Glomerular endothelial cell (primary cell): ENCODE measurements at places on chromosomes 5 and 9.
A peak's percentile ranks its signal among the peaks of the same experiment; 100 is the strongest.

GRCh38 chr9:115057559-115057958, 60.4 kb downstream of the TNC start:
- DNase-seq, result no peak

DNA sequence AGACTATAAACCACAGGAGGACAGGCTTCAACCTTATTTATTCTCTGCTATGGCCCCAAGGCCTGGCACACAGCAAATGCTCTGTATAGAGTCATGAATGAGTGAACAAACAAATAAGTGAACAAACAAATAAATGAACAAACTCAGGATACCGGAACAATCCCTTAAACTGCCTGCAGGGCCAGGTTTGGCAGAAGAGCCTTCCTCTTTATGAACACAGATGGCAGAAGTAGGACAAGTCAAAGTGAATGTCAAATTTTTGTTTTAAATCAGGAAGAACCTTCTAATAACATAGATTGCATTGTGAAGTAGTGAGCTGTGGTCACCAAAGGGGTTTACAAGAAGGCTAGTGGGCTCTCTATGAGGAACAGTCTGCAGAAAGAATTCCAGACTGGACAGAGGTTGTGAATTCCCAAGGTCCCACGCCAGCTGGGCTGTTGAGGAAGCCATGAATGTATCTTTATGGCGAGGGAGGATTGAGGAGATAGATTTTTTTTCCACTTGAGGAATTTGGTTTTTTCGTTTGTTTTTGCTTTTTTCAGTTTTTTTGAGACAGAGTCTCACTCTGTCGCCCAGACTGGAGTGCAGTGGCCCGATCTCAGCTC, 30.3 kb upstream of the STING1 start:
- no peak for DNase-seq

- DNase-seq, result no peak
Observed at GRCh38 chr5:159415301-159415937, 85.1 kb upstream of the IL12B start.

GRCh38 chr9:84405667-84406066, 65.1 kb upstream of the SLC28A3 start:
- no peak for DNase-seq

DNA sequence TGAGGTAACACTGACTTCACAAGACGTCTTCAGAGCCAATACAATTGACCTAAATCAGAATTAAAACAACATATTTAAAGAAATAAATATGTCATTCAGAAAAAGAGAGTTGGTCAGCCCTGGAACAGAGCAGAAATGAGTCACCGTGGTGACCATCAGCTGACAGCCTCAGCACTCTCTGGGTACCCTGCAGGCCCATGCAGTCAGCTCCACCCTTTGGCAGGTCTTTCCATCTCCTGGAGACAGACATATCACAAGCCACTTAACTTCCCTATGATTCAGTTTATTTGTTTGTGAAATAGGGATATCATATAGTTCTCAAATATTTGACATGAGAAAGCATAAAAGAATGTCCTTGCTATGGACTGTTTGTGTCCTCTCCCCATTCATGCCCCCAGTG, 151.6 kb upstream of the MEF2C start:
- no peak for DNase-seq

DNA sequence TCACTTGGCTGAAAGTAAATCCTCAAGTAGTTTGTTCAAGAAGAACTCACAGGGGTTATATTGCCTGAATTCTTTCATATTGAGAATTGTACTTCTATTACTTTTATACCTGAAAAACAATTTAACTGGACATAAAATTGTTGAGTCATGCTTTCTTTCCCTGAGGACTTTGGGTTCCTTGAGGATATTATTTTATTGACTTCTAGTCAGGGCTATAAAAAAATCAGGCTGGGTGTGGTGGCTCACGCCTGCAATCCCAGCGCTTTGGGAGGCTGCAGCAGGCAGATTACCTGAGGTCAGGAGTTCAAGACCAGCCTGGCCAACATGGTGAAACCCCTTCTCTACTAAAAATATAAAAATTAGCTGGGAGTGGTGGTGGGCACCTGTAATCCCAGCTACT, 17.9 kb upstream of the CDC42SE2 start:
- no peak for DNase-seq

DNA sequence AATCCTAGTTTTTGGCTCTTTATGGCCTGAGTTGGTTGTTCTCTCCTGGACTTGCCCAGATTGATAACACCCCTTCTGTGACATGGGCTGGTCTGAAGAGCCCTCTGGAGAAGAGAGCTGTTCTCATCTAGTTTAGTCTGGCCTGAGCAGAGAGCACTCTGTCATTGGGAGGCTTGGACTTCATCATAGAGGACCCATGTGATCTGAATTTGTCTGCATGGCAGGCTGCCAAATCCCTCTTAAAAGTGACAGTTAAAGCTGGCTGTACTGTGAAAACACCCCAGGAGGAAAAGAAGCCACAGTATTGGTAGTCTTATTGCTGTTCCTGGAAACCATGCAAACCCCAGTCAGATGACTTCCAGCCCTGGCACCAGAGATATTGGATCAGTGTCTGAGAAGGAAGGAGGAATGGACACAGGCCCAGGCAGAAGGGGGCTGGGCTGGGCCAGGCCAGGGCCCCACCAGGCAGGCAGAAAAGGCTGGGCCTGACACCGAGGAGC, 3.7 kb upstream of the WDR31 start:
- no peak for DNase-seq

DNA sequence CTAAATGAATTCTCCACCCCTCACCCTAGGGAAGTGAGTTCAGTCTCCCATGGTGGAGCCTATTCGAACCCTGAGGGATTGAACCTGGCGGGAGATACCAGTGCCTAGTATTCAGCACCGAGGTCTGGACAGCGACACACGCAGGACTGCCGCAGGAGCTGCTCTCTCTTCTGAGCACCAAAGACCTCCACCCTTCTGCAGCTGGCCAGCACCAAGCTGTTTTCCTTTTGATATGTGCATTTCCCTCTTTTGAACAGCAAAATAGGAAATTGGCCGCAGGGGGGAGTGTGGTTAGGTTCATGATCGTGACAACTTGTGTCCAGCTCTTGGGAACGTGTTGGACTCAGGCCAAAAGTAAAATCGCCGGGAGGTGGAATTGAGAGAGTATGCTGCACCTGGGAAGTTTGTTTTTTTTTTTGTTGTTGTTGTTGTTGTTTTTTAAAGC, 1.2 kb upstream of the PCSK1 start:
- peak; percentile 54 for DNase-seq

DNA sequence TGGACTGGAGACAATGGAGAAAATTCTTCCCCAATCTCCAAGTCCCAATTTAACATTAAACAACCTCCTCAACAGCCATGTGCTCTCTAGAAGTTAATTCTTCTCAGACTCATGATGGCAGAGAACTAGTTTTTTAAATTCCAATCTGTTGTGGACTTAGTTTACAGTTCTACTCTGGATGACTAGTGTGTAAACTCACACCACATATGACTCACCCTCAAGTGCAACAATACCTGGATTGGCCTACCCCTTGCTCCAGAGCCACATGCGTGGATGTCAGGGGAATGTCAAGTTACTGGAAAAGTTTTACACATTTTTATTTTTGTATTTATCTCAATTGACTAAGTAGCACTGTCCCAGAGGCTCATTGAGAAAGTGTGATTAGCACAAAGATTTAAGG, 136.0 kb upstream of the EFNA5 start:
- DNase-seq, result peak; percentile 10

DNA sequence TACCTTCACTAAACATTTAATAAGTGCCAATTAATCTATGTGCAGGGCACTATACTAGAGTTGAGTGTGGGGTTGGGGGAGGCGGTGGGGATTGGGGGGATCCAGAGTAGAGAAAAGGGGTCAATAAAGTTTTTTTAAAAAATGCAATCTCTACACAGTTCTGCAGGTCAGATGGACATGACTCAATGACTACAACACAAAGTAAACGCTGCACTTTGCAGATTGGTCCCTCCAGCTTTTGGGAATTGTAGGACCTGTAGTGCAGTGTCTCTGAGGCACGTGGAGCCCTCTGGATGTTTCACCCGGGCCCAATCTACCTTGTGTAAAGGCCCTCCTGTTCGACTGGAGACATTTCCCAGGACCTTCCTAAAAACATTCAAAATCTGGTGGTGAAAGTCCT, 43.5 kb downstream of the SEMA6A start:
- DNase-seq, result no peak

- DNase-seq, result no peak
Observed at GRCh38 chr9:88753691-88754367, 218.9 kb downstream of the NXNL2 start.

DNA sequence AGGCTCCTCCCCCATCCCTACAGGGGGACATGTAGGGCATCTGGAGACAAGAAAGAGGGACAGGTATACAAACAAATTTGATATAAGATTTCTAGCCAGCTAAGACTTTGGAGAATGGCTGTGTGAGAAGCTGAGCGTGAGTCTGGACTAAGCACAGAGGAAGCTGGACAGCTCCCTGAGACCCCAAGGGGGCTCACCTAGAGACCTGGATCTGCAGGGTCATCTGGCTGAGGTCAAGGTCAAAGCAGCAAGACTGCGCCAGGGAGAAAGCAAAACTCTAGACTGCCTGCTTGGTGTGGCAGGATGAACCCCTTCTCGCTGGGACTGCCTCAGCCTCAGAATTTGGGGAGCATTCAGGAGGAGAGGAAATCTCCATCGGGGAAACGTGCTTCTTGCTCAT, 8.0 kb upstream of the GSN start:
- DNase-seq, result no peak

DNA sequence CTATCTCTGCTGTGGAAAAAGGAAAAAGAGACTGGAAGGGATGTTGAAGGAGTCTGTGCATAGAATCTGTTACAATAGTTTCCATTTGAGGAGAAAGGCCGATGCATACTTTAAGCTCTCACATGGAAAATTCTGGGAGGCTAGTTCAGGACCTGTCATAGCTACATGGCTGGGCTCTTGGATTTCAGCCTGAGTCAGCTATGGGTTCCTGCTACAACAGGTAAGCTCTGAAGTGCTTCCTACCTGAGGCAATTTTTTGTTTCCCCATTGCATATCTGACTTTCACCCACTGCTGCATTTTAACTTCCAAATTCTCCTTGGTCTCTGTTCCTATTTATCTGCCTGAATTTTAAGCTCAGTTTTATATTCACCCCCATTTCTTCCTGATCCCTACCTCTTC, 310.7 kb downstream of the RAB3C start:
- DNase-seq, result no peak

- DNase-seq, result no peak
Observed at GRCh38 chr5:81187885-81188284, 45.2 kb upstream of the CKMT2 start.

GRCh38 chr9:37056046-37056920, 22.2 kb upstream of the PAX5 start:
- no peak for DNase-seq

DNA sequence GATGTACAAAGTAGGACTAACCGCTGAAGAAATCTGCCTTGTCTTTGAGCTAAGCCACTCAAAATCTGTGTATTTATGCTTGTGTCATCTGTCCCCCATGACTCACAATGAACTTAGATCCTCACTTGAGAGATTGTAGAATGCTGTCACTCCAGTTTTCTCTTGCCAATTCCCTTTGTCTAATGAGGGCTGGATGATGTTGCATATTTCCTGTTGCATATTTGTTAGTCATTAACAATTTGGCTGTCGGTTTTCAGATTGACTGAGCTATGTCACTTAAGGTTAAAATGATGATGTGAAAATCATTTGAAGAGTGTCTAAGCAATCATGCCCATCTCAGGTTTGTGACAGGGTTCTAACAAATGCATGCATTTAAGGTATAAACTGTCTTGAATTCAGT, 481.7 kb downstream of the CDH10 start:
- DNase-seq, result no peak

GRCh38 chr5:124210111-124210910, 536.1 kb downstream of the ZNF608 start:
- DNase-seq, result no peak

- DNase-seq, result peak; percentile 25
Observed at GRCh38 chr5:122415030-122415800, 103.2 kb downstream of the SNCAIP start.

DNA sequence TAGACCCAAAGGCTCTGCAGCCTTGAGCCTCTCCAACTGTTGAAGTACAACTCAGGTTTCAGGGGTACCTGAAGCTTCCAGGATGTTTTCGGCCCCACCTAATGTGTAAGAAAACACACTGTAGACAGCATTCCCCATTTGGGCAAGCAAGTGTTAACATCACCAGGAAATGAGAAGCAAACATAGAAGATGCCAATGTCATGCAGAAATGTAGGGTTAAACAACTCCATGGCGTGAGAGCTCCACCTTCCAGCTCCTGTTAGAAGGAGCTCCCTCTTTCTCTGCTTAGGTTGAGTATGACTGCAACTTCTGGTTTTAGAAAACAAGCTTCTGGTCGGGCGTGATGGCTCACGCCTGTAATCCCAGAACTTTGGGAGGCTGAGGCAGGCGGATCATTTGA, 31.0 kb upstream of the DENND1A start:
- no peak for DNase-seq

DNA sequence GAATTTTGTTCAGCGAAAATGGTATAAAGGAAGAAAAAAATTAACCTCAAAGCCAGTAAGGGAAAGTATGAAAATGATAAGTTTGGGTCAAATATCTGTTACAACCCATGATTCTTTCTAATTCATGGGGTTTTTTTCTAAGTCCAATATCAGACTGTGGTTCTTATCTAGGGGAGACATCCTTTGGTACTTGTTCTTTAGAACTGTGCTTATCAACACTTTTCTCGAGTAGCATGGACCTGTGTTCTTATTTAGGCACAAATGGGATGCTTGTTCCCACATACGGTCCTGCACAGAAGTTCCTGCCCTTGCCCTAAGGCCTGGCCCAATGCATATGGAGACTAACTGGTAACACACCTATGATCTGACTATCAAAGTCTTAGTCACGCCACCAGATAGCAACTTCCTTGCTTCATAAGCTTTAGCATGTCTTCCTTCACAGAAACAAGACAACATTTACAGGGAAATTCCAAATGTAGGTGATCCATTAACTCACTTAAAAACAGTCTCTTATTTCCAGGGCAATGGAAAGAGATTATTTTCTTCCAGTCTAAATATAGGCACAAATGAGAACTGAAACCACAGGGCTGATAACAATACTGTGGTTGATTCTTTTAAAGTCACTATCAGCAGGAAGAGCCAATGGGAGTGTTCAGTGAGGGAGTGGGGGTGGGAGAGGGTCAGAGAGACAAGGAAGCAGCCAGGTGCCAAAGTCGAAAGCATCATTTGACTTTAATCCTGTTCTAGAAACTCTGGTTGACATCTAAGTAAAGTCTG, 268.8 kb upstream of the ANKRD55 start:
- no peak for DNase-seq

GRCh38 chr9:72262063-72262462, 102.9 kb downstream of the ZFAND5 start:
- DNase-seq, result no peak

DNA sequence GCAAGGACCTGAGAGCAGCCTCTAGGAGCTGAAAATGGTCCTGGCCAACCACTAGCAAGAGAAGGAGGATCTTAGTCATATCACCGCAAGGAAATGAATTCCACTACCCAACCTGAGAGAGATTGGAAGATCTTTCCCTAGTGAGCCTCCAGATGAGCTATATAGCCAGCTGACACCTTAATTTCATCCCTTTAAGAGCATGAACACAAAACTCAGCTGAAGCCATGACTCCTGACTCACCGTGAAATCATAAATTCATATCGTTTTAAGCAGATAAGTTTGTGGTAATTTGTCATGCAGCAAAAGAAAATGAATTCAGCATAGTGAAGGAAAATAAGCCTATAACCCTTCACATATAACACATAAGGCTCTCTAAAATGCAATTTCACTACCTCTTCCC, 23.5 kb downstream of the MAPKAP1 start:
- DNase-seq, result no peak

GRCh38 chr9:12723409-12724028, 30.3 kb downstream of the TYRP1 start:
- DNase-seq, result no peak
